RKO (cell line): ENCODE measurements at places on chromosomes 16 and 17.

GRCh38 chr17:8939496-8940334 is 25.8 kb downstream of the PIK3R5 start:
- DNase-seq: no peak

GRCh38 chr17:31099016-31099415 is 4.2 kb downstream of the NF1 start:
- no peak for DNase-seq

- peak; percentile 90 for DNase-seq
Observed at GRCh38 chr17:50055426-50056216, at the start of gene ITGA3. Gene ITGA3 (plus strand): TSS chr17:50056110. CDS start chr17:50056440, 330 bp downstream.

- DNase-seq: peak; percentile 42
Observed at GRCh38 chr16:58020628-58021521, 4.7 kb upstream of the MMP15 start.

GRCh38 chr16:12461201-12461600 is 342.5 kb downstream of the CPPED1 start:
- DNase-seq: no peak

- DNase-seq: no peak
Observed at GRCh38 chr17:8905331-8905730, 37.9 kb upstream of the PIK3R6 start.

- DNase-seq: no peak
Observed at GRCh38 chr16:49343291-49343690, 30.3 kb upstream of the C16orf78 start.

DNA sequence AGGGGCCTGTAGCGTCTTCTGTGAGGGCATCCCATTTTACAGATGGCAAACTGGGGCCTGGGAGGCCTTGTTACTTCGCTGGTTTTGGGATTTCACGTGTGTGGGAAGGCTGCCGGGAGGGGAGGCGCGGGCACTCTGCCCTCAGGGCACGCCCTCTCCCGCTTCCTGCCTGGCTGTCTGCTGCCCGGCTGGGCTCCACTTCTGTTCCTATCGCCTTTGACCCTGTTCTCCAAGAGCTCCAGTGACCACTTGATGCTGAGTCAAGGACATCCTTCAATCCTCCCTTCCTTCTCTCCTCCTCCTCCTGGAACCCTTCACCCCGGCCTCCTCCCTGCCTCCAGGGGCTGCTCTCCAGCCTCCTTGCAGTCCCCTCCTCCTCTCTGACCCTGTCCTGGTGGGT is 16.0 kb downstream of the SPNS3 start:
- DNase-seq: no peak

DNA sequence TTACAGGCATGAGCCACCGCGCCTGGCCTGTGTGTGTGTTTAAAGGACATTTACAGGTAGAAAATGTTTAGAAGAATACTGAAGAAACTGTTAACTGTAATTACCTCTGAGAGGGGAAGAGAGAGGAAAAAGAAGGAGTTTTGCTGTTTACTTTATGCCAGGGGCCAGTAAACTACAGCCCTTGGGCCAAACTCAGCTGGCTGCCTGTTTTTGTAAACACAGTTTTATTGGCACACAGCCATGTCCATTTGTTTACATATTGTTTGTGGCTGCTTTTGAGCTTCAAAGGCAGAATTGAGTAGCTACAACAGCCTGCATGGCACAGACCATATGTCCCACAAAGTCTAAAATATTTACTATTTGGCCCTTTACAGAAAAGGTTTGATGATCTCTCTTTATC is 76.4 kb downstream of the GPR139 start:
- DNase-seq: no peak

GRCh38 chr17:40251576-40251975 is 32.5 kb downstream of the WIPF2 start:
- peak; percentile 74 for DNase-seq

GRCh38 chr17:32006957-32007462 is at the start of gene LRRC37B:
Gene LRRC37B (plus strand): TSS chr17:32007383. CDS start chr17:32021393, 14,010 bp downstream.
- peak; percentile 79 for DNase-seq

DNA sequence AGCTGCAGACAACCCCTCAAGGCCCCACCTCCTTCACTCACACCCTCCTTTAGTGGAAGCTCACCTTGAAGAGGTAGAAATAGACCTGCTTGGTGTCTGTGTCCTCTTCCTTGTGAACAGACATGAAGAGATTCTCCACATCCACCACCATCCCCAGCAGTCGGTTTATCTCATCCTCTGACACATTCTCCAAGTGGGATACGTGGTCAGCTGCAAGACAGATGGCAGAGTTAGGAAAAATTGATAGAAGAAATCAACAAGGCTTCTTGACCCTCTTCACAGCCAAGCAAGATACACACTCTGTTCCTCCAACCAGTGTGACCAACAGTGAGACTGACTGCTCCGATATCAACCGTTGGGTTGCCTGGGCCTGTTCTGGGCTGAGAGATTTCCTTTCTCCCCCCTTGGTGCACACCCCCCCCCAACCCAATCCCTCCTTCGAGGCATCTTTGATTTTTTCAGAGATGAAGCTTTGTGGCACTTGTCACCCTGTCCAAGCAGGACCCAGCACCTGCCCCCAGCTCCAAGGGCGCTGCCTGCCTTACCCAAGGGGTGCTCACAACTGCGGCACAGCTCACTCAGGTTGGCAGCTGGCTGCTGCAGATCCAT is 902 bp downstream of the KAT2A start:
- peak; percentile 46 for DNase-seq

DNA sequence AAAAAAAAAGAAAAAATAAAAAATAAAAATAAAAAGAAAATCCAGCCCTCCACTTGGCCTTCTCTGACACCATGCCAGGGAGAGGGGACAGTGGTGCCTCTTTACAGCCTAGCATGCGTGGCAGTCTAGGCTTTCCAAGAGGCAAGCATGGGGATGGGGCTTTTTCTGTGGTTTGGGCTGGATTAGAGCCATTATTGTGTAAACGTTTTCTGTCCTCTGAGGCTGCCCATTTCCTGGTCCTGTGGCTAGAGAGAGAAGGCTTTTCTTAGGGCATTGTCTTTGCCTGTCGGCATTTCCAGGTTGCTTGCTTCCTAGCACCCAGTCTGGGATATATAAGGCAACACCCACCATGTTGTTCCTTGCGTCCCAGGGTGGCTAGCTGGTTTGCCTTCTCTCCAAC is 2.7 kb upstream of the DHRS7B start:
- DNase-seq: no peak

DNA sequence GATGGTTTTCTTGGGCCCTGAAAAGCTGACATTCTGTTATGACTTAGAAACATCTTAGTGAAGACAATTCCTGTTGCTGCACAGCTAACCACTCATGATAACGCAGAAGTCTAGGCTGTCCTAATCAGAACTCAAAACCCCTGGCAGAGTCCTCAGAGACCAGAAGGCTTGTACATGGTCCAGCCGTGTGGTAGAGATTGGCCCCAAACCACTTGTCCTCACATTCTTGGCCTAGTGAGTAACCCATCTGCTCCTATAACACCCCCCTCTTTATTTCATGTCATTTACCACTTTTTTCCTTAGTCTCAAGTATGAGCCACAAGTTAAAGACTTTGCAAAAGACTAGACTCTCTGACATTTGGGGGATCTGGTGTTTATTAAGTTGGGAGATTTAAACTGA is 116.5 kb upstream of the ADAMTS18 start:
- DNase-seq: no peak

DNA sequence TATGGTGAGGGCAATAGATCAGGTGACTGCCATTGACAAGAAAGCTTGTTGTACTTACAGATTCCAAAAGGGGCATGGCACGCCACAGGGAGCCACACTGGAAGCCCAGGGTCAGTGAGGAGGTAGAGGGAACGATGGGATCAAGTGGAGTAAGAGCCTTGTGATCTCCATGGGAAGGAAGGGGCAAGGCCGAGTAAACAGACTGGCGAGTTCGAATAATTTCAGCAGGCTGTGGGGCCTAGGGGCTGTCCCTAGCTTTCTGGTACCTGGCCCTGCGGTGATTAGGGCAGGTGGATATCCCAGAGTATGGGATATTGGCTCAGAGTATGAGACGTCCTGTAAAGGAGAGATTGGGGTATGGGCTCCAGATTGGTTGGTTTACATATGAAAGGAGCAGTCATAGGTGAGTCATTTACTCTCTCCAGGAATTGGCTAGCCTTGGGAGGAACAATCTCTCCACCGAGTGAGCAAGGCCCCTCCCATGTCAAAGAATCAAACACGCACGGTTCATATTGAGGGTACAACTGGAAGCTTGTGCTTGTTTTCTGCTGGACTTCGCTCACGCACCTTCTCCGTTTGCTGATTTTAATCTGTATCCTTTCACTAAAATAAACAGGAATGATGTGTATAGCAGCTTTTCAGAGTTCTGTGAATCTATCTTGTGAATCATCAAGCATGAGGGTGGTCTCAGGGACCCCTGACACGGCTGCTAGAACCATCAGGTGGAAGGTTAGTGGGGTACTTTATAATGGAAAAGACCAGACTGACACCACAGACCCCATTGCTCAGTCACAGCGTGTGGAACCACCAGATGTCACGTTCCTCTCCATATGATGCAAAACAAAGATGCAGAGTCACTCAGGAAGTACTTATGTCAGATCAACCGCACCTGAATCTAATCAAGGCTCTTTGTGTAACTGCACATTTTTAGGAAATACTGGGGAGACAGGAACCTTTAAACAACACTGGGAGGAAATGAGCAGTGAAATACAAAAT is 27.9 kb downstream of the GABARAPL2 start:
- DNase-seq: peak; percentile 29

DNA sequence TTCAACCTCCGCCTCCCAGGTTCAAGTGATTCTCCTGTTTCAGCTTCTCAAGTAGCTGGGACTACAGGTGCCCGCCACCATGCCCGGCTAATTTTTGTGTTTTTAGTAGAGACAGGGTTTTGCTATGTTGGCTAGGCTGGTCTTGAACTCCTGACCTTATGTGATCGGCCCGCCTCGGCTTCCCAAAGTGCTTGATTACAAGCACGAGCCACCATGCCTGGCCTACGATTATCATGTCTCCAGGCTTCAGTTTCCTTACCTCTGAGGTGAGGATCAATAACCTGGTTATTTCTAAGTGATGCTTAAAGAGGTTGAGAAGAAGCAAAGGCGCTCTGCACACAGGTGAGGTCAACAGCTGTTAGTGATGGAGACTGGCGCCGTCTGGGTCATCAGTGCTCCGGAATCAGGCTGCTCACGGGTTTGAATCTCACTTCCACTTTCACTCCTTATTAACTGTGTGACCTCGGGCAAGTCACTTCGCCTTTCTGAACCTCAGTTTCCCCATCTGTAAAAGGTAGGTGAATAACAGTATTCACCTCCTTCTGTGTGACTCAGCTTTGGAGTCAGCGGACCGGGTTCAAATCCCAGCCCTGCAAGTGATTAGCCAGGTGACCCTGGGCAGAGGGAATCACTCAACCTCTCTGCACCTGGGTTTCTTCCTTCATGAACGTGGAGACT is 745 bp upstream of the ABCC1 start:
- DNase-seq: no peak

DNA sequence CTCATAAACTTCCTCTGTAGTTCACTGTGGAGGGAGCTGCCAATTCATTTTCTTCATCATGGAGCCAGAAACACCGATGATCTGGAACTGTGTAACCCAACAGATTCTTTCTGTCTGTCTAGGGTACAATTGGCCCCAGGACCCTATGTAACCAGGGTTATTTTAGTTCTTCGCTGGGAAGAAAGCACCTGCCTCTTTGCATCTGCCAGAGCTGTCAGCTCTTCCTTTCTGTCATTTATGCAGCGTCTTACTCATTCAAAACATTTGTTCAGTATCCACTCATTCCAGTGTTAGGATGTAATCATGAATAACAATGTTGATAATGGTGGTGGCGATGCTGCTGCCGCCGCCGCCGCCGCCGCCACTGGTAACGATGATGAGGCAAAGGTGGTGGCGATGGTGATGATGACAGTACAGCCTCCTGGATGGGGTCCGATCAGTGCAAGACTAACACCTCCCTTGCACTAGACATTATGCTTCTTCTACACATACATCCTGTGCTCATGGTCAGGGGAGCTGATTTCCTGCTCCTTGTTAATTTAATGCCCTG is 46.1 kb downstream of the IRX5 start:
- no peak for DNase-seq

DNA sequence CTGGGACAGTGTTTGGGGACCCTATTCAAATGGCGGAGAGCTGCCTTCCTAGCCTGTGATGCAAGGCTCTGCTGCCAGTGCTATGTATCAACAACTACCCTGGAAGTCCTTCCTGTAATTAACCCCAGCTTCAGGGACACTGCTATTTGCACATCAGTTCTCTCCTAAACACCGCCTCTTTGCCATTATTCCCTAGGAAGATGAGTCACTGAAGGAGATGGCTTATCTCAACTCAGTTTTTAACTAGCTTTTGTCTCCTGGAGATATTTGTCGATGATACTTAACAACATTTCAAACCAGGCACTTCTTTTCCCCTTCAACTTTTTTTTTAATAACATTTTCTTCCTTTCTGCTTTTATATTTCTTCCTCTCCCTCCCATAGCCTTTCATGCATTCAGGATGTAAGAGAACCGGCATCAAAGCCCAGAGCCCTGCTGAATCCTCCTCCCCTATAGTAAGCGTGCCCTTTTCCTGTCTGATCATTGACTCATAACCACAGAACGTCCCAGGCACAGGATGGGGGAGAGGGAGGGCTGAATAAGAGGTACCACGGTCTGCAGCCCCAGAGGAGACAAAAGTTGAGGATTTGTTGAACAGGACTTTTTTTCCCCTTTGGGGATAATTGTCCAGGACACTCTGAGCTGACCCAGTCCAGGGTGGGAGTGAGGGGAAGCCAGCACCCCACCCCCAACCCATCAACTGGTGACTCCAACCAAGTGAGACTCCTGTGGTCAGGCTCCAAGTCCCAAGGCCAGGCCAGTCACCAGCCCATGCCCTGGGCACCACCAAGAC is 387.8 kb upstream of the SALL1 start:
- DNase-seq: peak; percentile 30

DNA sequence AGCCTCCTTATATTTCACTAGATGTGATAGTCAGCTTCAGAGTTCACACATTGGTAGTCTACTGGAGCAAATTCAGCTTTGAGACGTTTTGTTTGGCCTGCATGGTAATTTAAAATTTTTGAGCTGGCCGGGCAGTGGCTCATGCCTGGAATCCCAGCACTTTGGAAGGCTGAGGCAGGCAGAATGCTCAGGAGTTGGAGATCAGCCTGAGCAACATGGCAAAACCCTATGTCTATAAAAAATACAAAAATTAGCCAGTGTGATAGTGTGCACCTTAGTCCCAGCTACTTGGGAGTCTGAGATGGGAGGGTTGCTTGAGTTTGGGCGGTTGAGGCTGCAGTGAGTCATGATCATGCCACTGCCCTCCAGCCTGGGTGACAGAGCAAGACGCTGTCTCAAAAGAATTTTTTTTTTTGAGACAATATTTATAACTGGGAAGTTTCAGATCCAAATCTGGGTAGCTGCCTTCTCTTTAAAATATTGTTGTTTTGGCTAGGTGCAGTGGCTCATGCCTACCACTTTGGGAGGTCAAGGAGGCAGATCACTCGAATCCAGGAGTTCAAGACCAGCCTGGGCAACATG is 4.8 kb upstream of the BLMH start:
- no peak for DNase-seq

DNA sequence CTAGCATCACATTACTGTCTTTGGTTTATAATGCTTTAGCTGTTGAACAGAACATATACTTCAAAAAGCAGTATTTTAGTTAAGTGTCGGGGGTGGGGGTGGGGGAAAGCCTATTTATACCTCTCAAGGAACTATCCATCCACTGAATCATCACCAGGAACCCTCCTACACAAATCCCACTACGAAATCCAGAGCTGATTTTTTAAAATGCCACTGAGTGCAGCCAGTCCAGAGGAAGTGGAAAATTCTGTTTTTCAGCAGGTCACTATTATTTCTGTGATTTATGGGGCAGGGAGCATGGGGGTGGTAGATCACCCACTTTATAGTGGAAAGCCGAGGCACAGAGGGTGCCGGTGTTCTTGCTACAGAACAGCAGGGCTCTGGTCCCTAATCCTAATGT is 284.1 kb downstream of the SOX9 start:
- no peak for DNase-seq

- no peak for DNase-seq
Observed at GRCh38 chr17:49817993-49818392, 29.5 kb downstream of the KAT7 start.
